NT2/D1 (cell line): ENCODE measurements at places on chromosomes 2 and 18.

GRCh38 chr2:56184500-56185011 lies 766 bp downstream of the CCDC85A start:
- no peak for DNase-seq

- no peak for DNase-seq
Measured at GRCh38 chr2:200617156-200618053, 31.6 kb downstream of the AOX1 start.

GRCh38 chr2:67694445-67694844 lies 297.3 kb downstream of the ETAA1 start:
- DNase-seq: no peak

- no peak for DNase-seq
Measured at GRCh38 chr2:86238354-86238753, 39.1 kb downstream of the MRPL35 start.

DNA sequence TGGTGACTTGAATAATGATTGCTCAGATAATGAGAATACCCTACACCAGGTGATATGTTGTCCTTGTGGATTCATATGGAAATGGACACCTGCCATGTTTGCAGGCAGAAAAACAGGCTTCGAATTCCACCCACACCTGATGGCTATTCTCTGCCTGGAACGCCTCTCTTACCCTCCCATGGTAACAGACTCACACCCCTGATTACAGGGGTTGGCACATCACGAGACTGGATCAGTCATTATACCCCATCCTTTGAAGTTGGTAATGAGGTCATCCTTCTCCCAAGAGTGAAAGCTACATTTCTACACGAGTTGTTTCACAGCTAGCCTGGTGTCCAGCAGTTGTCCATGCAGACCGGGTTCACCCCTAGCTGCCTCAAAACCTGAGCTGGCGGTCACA lies 71.4 kb upstream of the MBOAT2 start:
- DNase-seq: peak; percentile 8

DNA sequence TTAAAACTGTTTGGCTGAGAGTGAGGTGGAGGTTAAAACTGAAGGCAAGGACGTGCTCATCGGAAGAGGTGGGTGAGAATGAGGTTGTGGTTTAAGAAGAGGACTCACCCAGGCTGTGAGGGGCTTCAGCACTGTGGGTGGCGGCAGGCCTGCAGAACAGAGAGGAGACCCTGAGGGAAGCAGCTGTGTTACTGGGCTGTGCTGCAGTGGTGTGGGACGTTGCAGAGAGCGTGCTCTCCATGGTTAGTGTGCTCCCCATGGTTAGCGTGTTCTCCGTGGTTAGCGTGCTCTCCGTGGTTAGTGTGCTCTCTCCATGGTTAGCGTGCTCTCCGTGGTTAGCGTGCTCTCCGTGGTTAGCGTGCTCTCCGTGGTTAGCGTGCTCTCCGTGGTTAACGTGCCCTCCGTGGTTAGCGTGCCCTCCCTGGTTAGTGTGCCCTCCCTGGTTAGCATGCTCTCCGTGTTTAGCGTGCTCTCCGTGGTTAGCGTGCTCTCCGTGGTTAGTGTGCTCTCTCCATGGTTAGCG lies 68.5 kb upstream of the NFATC1 start:
- DNase-seq: no peak
